Activated CD4-positive, alpha-beta T cell treated with anti-CD3 and anti-CD28 coated beads for 36 hours (primary cell): ENCODE measurements at places on chromosomes 16 and 17. TPM values are rescaled to one million over a fixed set of nuclear protein-coding genes. Genes with fewer than 3 reads are reported as not detected.

DNA sequence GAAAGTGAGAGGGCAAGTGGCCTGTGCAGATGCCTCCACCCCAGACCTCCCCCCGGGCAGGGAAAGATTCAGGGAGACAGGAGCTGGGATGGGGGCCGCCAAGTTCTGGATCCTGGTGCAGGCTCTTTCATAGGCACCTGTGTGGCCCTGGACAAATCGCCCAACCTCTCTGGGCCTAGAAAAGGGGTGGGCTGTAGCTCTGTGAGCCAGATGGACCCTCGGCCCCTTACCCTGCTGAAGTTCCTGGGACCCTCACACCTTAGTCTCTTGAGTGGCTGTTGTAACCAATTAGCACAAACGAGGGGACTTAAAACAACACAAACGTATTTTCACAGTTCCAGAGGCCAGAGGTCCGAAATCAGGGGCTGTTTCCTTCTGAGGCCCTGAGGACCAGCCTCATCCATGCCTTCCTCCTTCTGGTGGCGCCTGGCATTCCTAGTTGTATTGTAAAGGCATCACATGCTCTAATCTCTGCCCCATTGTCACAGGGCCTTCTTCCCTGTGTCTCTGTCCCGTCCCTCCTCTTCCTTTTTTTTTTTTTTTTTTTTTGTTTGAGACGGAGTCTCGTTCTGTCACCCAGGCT is 352.6 kb downstream of the SEC14L1 start:
- no peak overlapping the region for H3K27ac ChIP-seq
- no peak overlapping the region for H3K4me3 ChIP-seq
- H3K27me3 ChIP-seq = no peaks in the 10 kb centered on the region
- H3K4me1 ChIP-seq = peaks cover 4% of the 10 kb centered on the region
- DNase-seq = no peak
- peaks cover 32% of the 10 kb centered on the region for H3K36me3 ChIP-seq

GRCh38 chr17:35738519-35739133 is 7.2 kb downstream of the RASL10B start:
- H3K4me1 ChIP-seq = peaks cover 7% of the 10 kb centered on the region
- H3K27ac ChIP-seq = no peak overlapping the region
- peaks cover 22% of the 10 kb centered on the region for H3K27me3 ChIP-seq
- H3K4me3 ChIP-seq = no peak overlapping the region
- no peaks in the 10 kb centered on the region for H3K36me3 ChIP-seq

GRCh38 chr17:7606280-7606679 is 8.4 kb downstream of the FXR2 start:
- no peaks in the 10 kb centered on the region for H3K27me3 ChIP-seq
- no peak for DNase-seq
- H3K4me3 ChIP-seq = no peak overlapping the region
- H3K4me1 ChIP-seq = peaks cover 18% of the 10 kb centered on the region
- H3K36me3 ChIP-seq = peaks cover 42% of the 10 kb centered on the region
- H3K27ac ChIP-seq = no peak overlapping the region

DNA sequence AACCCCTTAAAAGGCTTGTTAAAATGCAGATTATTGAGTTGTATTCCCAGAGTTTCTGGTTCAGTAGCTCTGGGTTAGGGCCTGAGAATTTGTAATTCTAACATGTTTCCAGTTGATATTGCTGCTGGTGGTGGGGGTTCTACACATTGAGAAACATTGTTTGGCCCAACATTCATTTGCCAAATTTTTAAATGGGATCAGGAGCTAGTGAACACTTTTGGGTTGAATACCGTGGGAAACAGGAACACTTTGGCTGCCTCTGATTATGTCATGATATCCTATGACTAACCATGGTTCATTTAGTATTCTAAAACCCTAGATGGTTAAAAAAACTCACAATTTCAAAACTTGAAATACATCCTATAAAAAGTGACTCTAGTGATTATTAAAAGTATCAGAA is 89.3 kb downstream of the RPGRIP1L start:
- H3K36me3 ChIP-seq = peaks cover 11% of the 10 kb centered on the region
- no peak overlapping the region for H3K27ac ChIP-seq
- no peak overlapping the region for H3K4me3 ChIP-seq
- DNase-seq = no peak

- H3K4me1 ChIP-seq = no peaks in the 10 kb centered on the region
- H3K4me3 ChIP-seq = no peak overlapping the region
- peaks cover 51% of the 10 kb centered on the region for H3K36me3 ChIP-seq
- H3K27ac ChIP-seq = no peak overlapping the region
Observed at GRCh38 chr16:14600164-14600563, 29.9 kb downstream of the PARN start.

DNA sequence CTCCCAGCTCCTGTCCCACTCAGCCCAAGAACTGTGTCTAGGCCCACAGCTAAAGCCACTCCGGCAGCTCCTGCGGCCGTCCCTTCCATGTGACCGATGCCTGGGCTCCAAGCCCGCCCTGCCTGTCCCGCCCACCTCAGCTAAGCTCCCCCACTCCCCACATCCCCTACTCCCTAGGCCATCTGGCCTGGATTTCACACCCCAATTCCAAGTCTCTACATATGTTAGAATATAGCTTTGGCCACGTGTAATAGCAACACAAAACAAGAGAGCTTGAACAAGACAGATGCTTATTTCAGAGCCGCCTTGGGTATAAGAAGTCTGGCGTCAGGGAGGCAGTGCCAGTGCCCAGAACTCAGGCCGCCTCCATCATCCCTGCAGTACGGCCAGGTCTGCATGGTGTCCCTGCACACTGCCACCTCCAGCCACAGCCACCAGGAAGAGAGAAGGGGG is 30.0 kb upstream of the USP22 start:
- H3K4me3 ChIP-seq = no peak overlapping the region
- DNase-seq = no peak
- H3K4me1 ChIP-seq = no peaks in the 10 kb centered on the region
- no peaks in the 10 kb centered on the region for H3K27me3 ChIP-seq
- H3K27ac ChIP-seq = no peak overlapping the region
- H3K36me3 ChIP-seq = no peaks in the 10 kb centered on the region

DNA sequence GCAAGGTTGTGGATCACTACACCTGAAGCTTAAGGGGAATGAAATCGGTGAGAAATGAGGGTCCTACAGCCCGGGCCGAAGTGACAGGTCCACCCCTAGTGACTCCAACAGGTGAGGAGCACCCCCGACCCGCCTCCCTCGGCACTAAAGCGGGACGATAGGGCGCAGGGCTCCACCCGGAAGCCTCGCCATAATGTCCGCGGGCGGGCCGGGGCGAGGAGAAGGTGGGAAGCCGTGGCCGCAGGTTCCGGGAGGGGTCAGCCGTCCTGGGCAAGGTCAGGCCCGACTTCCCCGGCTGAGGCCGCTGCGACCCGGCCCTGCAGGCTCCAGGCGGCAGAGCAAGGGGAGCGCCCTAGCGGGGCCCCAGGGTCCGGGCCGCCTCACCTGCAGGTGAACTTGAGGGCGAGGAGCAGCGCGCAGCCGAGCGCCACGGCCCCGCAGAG is 543 bp downstream of the TXNDC11 start:
- H3K27me3 ChIP-seq = no peaks in the 10 kb centered on the region
- DNase-seq = peak; percentile 71
- H3K36me3 ChIP-seq = peaks cover 12% of the 10 kb centered on the region
- peaks cover 55% of the 10 kb centered on the region for H3K4me1 ChIP-seq

GRCh38 chr16:31079342-31079944 is 5.2 kb downstream of the ZNF646 start:
- no peak overlapping the region for H3K4me3 ChIP-seq
- H3K27me3 ChIP-seq = no peaks in the 10 kb centered on the region
- H3K4me1 ChIP-seq = peaks cover 25% of the 10 kb centered on the region
- no peak overlapping the region for H3K27ac ChIP-seq
- H3K36me3 ChIP-seq = peaks cover 38% of the 10 kb centered on the region

DNA sequence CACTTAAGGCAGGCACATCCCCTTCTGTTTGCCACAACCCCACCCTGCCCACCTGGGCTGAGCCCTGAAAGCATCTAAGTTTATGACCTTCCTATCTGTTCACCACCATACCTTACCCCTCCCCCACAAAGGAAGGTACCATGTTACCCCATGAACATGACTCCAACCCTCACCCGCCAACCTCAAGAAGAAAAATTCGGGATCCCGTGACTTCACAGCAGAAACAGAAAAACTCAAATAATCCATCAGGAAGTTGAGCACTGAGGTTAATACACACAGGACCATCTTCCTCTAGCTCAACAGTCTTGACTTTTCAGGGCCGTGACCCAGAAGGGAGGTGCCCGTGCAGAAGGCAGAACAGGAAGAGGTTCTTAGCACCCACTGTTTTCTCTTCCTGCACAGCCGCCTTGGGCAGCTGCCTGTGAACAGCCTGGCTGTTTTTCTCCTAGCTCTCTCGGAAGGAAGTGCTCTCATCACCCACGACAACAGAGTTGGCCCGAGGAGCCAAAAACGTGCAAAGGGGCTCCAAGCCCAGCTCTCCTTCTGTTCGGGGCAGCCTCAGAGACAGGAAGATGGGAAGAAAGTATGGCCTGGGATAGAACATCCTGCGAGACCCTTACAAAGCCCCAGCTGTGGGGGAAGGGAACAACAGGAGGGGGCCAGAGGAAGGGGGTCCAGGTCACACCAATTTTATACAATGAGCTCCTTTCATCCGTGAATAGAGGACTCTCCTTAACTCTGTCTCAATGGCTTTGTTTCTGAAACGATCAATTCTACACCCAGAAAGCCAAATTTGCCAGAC is 101.1 kb downstream of the XYLT1 start:
- peaks cover 88% of the 10 kb centered on the region for H3K4me1 ChIP-seq
- H3K4me3 ChIP-seq = peak overlapping the region; percentile 85
- peak overlapping the region; percentile 99 for H3K27ac ChIP-seq
- H3K27me3 ChIP-seq = no peaks in the 10 kb centered on the region

DNA sequence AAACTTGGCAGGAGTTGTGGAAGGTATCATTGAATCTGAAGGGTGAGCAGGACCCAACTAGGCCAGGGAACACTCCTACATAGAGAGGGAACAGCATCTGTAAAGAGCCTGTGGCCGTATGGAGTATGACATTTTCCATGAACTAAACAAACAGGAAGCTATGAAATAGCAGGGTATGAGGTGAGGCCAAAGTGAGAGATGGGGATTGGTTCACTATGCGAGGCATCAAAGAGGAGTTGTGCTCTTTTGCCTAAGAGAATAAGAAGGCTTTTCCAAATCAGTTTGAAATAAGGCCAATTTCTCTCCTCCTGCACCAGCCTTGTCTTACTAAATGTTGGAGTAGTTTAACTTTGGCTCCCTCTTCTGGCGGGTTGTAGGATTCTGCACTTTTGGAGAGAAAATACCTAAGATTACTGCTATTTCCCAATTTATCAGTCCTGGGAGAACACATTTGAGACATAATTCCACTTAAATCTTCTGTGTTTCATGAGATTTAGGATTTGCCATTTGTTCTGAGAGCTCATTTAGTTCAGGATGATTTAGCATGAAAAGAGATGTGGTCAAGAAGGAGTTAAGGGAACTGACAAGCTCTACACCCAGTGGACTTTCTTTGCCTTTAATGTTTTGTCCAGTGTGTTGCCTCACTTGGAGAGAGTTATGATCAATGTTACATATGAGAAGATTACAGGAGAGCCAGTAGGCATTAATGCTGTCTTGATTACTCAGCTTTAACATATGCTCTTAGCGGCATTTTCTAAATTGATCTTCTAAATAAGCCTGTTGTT is 55.4 kb downstream of the TNRC6C start:
- H3K27ac ChIP-seq = no peak overlapping the region
- DNase-seq = peak; percentile 62
- H3K27me3 ChIP-seq = no peaks in the 10 kb centered on the region
- peaks cover 24% of the 10 kb centered on the region for H3K4me1 ChIP-seq
- no peak overlapping the region for H3K4me3 ChIP-seq

DNA sequence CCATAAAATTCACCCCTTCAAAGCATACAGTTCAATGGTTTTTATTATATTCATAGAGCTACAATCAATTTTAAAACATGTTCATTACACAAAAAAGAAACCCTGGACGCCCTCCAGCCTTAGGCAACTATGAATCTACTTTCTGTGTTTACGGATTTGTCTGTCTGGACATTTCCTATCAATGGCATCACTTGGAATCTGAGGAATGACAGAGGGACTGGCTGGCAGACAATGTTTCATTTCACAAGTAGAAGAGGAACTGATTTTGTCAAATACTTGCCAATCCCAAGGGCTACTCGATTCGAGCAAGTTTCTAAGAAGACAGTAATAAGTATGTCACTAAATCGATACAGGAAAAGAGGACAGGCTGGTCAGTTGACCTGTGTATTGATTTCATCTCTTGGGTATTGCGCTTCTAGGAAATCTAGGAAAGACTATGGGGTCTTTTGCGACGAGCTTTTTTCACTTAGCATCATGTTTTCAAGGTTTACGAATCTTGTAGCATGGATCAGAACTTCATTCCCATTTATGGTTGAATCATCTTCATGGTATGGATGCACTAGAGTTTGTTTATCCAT is 56.6 kb downstream of the RGS9 start:
- no peak overlapping the region for H3K27ac ChIP-seq
- H3K4me3 ChIP-seq = no peak overlapping the region
- H3K4me1 ChIP-seq = peaks cover 39% of the 10 kb centered on the region
- no peaks in the 10 kb centered on the region for H3K36me3 ChIP-seq
- no peaks in the 10 kb centered on the region for H3K27me3 ChIP-seq
- DNase-seq = no peak

- no peak overlapping the region for H3K27ac ChIP-seq
- DNase-seq = no peak
- H3K4me3 ChIP-seq = no peak overlapping the region
- H3K36me3 ChIP-seq = peaks cover 2% of the 10 kb centered on the region
Observed at GRCh38 chr17:46722662-46723285, 95.7 kb downstream of the WNT3 start.

GRCh38 chr17:12952012-12952411 is 65.8 kb downstream of the ELAC2 start:
- no peak overlapping the region for H3K4me3 ChIP-seq
- peaks cover 5% of the 10 kb centered on the region for H3K27me3 ChIP-seq
- no peaks in the 10 kb centered on the region for H3K4me1 ChIP-seq
- DNase-seq = no peak
- no peak overlapping the region for H3K27ac ChIP-seq

Gene GDPD3
- total RNA-seq = 6.1 TPM

Gene RGS11
- 0.11 TPM for total RNA-seq

Gene KIF18B
- total RNA-seq = 48.7 TPM

Gene PDPR
- 26.7 TPM for total RNA-seq

Gene ACBD4
- 12.7 TPM for total RNA-seq

Gene TBC1D3D
- total RNA-seq = 6.6 TPM

Gene CMTM1
- total RNA-seq = 6.4 TPM

Gene XYLT1
- 5.1 TPM for total RNA-seq
